Activated effector memory CD4-positive, alpha-beta T cell treated with anti-CD3 and anti-CD28 coated beads, Interleukin-2, amount 50 U/mL, for 16 hours (primary cell): ENCODE measurements at places on chromosomes 1 and 21.
A peak's percentile ranks its signal among the peaks of the same experiment; 100 is the strongest.

GRCh38 chr1:90193116-90193515, 198.2 kb downstream of the ZNF326 start:
- DNase-seq: no peak

DNA sequence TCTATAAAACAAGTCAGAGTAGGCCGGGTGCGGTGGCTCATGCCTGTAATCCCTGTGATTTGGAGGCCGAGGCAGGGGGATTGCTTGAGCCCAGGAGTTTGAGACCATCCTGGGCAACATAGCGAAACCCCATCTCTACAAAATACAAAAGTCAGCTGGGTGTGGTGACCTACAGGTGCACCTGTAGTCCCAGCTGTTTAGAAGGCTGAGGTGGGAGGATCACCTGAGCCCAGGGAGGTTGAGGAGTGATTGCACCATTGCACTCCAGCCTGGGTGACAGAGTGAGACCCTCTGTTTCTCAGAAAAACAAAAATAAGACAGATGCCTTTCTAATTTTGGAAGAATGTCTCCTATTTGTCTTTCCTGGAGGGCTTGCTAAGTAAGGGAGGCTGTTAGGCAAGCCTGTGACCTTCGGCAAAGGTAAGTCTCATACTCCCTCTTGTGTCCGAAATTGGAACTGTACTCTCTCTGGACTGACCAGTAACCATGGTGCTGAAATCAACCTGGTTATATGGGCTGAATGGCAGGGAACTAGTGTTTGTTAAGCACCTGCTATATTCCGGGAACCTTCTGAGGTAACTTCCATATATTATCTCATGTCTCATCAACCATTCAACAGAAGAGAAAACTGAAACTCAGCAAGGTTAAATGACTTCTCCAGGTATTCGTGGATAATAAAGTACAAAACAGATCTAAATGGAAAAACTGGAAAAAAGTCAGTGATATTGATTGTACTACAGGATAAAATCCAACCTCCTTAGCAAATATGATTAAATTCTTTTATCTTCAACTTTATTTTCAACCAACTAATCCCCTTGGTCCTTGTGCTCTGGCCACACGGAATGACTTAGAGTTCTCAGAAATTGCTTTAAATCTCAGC, 11.8 kb upstream of the RAB3B start:
- no peak for DNase-seq

DNA sequence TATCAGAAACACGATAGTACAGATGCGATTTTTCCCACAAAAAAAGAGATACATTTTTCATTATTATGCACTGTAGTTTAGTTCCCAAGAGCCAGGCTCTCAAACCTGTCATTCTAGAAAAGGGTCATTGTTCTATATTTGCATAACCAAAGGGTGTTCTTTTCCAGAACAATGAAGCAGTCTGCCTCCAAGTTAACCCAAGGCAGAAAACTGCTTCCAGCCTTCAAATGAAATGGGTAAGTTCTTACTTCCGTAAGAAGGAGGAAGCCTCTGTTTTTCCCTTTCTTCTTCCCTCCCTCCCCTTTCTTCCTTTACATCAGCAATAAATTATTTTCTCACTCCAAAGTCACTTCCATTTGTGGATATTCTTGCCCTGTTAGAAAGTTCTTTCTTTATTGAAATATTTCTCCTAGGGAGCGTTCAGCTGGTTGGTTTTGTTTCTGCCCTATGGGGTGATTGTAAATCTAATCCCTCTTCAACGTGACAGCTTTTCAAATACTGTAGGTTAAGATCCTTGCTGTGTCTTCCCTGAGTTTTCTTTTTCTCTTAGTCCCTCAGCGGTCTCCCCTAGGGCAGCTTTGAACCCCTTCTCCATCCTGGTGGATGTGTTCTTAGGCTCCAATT, 77.3 kb upstream of the PTGFRN start:
- DNase-seq: no peak

DNA sequence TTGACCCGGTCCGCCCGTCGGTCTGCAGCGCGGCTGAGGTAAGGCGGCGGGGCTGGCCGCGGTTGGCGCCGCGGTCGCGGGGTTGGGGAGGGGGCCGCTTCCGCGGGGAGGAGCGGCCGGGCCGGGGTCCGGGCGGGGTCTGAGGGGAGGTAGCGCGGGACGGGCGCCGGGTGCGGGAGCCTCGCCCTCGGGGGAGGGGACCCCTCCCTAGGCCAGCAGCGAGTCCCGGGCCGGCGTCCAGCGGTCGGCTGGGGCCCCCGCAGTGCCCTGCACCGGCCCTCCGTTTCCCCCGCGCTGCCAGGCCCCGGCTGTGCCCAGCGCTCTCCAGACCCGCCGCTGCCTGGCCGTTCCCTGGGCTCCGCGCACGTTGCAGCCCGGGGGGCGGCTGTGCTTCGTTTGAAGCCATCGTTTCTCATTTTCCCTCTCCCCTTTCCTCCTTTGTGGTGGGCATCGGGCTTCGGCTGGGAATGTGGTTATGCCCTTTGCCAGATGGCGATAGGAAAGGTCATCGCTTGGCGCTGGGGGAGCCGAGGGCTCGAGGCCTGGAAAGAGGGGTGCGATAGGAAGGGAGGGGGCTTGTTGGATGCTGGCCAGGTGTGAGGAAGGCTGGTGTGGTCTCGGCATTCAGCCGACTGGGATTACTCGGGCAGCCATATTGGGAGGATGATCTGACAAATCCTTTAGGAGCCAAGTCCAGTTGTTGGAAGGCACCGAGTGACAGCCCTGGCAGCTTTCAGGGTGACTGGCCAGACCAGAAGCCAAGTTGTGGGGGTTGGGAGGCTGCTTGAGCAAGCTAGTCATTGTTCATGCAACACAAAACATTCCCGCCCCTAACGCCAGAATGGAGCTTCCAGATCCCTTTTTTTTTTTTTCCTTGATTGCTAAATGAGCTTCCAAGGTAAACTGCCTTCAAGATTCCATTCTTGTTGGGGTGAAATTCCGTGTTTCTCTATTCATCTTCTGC, 753 bp downstream of the KIF1B start:
- peak; percentile 65 for DNase-seq

- peak; percentile 87 for DNase-seq
Observed at GRCh38 chr1:206461602-206462455, 8.4 kb upstream of the IKBKE start.

DNA sequence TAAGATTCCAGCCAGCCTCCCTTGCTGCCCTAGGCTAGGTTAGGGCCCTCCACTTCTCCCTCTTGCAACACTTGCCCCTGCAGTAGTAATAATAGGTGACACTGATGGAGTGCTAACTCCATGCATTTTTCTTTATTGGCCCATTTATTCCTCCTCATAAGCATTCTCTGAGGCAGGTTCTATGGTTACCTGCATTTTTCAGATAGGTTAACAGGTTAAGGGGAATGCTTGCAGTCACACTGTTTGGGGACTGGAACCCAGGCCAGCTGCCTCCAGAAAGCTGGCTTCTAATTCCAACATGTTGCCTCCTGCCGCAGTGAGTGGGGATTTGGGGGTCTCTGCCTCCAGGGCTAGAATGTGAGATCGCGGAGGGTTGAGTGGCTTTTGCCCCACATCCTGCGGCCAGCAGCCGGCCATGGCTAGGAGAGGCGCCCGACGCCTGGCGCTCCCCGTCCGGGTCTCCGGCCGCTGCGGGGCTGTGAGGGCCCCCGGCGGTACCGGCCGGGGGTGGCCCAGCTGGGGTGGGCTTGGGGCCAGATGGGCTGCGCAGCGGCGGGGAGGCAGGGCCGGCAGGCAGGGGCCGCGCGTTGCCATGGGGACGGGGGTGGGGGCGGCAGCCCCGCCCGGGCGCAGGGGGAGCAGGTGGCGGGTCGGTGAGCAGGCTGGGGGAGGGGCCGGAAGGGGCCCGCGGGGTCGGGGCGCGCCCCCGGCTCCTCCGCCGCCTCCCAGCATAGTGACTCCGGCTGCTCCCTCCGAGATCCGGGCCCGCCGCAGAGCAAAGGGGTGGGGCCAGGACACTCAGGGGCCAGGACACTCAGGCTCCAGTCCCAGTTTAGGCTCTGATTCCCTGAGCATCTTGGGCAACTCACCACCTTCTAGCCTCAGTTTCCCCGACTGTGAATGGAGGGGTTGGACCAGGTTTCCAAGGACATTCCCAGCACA, 68.4 kb upstream of the SSBP3 start:
- peak; percentile 75 for DNase-seq

- DNase-seq: peak; percentile 78
Observed at GRCh38 chr1:236516929-236517704, 6.7 kb upstream of the LGALS8 start.

- DNase-seq: no peak
Observed at GRCh38 chr1:203519053-203519840, 25.3 kb downstream of the OPTC start.

DNA sequence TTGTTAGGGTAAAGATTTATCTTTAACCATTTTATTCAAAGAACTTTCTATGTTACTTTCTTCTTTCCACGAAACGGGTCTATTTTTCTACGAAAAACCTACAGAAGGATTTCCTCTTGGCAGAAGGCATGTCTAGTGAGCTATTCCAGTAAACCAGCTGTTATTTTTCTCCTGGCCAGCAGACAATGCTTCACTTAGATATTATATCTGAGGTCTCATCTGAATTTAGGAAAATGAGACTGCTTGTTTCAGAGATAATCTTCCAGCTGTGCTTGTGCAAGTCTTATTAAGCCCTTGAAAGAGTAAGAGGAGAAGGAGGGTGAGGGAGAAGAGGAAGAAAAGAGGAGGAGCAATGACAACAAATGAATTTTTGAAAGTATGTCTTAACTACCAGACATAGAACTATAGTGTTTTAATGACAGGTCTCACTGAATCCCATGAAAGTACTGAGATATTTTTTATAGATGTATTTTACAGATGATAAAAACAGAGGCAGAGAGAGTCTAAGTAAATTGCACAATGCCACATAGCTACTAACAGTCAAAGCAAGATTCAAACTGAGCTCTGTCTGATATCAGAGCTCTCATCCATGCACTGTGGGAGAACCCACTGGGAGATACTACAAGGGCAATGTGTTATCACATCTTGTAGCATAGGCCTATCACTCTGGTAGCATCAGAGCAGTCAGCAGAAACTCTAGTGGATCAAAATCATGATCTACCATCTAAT, 54.6 kb upstream of the SAMSN1 start:
- no peak for DNase-seq

GRCh38 chr1:118209648-118210047, 24.6 kb upstream of the SPAG17 start:
- no peak for DNase-seq

DNA sequence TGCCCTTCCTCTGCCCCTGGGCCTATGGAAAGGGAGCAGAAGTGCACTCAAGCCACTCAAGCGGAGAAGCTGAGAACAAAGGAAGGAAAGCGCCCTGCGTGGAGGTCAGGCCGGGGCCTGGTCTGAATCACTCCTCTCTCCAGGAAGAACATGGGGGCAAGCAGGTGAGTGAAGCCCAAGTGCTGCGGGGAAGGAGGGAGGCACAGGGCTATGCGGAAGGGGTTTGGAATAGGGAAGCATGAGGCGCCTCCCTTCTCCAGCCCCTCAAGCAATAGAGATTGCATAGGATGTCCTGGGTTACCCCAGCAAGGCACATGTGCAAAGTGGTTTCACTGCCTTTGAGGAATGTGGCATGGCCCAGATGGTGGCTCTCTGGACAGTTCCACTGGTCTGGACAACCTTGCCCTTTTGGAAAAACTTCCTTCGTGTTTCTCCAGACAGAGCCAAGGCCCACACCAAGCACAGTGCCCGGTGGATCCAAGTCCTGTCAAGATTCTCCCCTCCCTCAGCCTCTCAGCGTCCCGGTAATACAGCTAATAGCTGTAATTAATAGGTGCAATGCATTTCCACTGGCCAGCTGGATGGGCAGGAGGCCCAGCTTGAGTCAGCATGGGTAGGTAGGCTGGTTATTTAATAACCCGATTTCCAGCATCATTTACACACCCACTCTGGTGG, 13.7 kb downstream of the BLACAT1 start:
- DNase-seq: no peak

DNA sequence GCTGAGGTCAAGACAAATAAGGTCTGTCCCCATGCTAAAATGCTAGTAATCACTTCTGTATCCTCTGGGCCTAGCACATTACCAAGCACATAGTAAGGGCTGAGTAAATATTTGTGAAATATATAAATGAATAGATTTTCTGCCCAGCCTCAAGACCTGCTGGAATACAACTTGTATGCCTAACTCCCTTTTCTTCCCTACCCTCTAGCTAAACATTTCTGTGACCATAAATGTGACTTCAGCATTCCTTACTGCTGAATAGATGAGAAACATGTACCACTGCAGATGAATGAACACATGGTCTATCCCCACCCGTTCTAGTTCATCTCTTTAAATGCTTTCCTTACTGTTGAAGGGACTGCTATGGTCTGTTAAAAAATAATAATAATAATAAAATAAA, 209.0 kb upstream of the HOOK1 start:
- no peak for DNase-seq

GRCh38 chr1:2468041-2468472, 8.0 kb upstream of the PLCH2 start:
- peak; percentile 73 for DNase-seq

GRCh38 chr1:221965252-221965651, 223.4 kb upstream of the DUSP10 start:
- no peak for DNase-seq

DNA sequence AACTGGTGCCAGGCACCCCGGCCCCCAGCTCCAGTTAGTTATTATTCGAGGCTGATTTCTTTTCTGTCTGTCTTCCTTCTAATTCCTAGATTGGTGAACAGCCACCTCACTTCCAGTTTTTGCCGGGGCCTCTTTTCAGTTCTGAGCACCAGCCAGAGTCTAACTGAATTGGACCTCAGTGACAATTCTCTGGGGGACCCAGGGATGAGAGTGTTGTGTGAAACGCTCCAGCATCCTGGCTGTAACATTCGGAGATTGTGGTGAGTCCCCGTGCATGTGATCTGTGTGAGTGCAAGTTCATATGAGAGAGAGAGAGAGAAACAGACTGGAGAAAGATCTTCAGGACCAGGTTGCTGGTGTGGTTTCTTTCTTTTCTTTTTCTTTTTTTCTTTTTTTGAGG, 13.5 kb downstream of the NLRP3 start:
- DNase-seq: no peak

DNA sequence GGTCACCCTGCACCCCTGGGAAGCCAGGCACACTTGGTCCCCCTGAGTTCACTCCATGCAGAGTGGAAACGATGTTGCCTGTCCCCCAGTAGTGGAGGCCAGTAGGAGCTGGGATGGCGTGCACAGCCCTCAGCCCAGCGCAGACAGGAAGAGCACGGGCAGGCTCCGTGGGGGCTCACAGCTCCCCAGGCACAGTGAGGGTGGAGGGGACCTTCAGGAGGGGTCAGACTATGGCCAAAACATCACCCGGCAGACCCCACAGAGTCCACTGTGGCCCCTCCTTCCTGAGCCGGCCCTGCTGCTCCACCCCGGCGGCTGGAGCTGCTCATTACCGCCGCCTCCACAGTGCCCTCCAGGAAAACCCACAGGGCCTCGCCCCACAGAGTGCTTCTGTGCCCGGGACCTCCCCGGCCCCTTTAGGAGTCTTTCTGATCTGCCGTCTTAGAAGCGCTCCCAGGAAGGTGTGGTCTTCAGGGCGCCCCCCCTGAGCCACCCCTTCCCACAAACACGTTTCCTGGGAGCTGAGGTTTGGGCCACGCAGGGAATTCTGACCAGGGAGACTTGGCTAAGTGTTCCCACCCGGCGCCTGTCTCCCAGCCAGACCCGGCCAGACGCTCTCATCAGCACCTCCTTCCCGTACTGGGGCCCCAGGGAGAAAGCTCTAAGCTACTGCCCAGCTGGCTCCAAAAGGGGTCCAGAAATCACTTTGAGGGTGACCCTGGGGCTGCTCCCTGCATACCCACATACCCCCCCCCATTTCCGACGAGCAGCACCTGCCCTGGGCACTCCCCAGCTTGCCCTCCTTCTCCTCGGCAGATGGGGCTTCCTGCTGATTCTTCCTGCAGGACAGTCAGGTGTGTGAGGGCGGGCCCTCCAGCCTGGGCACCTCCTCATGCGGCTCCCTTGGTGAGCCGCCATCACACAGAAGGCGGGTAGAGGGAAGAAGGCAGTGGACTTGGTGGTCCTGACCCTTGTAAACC, 38.8 kb downstream of the RIPK4 start:
- DNase-seq: no peak

- DNase-seq: no peak
Observed at GRCh38 chr21:39020751-39021477, 162.3 kb downstream of the PSMG1 start.
